Muscle of leg (tissue), 16 donors: ENCODE measurements at places on chromosomes 2 and 18. TPM values are rescaled to one million over a fixed set of nuclear protein-coding genes. Genes with fewer than 3 reads are reported as not detected.

The UPP2 gene
- not detected for total RNA-seq

The SH3RF3 gene
- total RNA-seq = 2.7 TPM

The ANKMY1 gene
- total RNA-seq = 5.6 TPM

The MAB21L4 gene
- not detected for total RNA-seq

The TMEM37 gene
- total RNA-seq = 2.0 TPM

The ATG9A gene
- total RNA-seq = 13.7 TPM

The PAX8 gene
- total RNA-seq = 0.44 TPM
